ENCODE measurements at places on chromosomes 3 and 15.

GRCh38 chr3:134084242-134084950, 54.7 kb upstream of the SLCO2A1 start:
- DNase-seq = no peak

DNA sequence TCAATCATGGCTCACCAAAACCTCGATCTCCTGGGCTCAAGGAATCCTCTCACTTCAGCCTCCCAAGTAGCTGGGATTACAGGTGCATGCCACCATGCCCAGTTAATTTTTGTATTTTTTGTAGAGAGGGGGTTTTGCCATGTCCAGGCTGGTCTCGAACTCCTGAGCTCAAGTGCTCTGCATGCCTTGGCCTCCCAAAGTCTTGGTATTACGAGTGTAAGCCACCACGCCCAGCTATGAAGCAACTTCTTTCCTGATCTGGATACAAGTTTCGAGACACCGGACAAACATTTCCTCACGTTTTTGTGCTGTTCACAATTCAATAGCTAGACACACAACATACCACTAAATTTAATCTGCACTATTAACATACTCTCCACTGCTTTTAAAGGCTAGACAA, 3.4 kb upstream of the SYNM start:
- no peak for DNase-seq

DNA sequence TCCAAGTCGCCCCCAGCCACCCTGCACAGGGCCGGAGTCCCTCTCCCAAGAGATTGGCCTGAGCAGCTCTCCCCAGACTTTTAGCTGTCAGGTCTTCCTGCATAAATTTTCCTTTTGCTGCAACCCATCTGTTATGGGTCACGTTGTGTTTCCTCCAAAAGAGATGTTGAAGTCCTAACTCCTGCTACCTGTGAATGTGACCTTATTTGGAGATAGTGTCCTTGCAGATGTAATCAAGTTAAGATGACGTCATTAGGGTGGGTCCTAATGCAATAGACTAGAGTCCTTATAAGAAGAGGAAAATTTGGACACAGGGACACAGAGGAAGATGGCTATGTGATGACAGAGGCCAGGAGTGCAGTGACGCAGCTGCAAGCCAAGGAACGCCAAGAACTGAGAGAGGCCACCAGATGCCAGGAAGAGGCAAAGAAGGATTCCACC, 13.2 kb upstream of the SLC6A6 start:
- DNase-seq = no peak

DNA sequence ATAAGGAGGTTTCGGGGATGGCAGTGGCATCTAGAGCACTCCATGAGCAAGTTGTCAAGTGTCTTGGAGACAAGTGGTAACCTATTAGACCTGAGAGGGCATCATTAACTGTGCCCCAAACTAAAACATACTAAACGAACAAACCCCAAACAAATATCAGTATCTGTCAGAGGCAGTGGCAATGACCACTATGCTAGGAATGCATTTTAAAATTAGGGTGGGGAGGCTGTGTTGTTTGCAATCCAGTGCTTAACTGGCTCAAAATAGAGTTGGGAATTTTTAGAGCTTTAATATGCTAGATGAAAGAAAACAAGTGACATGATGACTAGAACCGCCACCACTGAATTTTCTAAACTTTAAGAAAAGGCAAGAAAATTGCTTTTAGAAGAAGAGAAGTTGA, 51.8 kb upstream of the TPRG1 start:
- DNase-seq = no peak

DNA sequence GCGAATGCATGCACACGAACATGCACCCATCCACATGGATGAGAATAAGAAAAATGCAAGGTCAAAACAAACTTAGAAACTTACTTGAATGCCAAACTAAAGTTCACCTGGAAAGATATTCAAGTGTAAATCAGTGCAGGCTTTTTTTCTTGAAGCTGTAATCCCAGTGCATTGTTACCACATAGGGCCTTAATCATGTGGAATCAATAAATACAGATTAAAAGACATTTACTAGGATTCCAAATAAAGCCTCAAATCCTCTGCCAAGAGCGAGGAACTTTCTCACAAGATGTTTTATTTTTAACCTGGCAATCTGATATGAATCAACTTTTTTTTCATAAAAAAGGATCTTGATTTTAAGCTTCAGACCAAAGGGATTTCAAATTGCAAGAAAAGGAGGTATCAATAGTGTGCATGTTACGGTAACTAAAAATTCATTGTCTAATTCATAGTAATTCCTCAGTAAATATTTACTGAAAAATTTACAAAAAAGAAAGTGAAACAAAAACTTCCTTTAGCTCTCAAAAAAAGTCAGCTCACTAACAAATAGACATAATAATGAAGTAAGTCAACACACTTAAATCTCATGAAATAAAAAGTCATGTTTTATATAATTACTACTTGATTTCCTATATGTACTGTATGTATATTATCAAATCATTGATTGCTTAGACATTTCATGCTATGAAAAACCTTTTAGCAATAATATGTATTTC, 978.6 kb downstream of the PLOD2 start:
- DNase-seq = no peak

GRCh38 chr3:112321867-112322652, 10.9 kb upstream of the CD200 start:
- DNase-seq = no peak

DNA sequence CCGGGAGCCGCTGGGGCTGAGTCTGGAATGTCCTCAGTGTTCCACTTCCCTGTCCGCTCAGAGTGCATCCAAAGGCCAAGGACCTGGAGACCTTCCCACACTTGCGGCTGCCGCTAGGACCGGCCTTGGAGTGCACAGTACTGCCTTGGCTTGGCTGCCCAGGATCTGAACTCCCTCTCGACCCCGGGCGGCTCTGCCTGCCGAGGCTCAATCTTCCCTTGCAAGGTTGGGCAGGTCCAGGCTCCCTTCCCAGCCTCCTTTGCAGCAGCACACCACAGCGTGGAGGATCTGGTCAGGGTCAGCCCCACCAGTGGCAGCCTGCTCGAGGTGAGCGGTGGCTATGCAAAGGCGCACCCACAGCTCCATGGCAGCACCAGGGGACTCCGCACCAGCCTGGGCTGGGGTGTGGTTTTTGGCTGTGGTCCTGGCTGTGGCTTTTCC, 69.2 kb downstream of the PLXNA1 start:
- no peak for DNase-seq

DNA sequence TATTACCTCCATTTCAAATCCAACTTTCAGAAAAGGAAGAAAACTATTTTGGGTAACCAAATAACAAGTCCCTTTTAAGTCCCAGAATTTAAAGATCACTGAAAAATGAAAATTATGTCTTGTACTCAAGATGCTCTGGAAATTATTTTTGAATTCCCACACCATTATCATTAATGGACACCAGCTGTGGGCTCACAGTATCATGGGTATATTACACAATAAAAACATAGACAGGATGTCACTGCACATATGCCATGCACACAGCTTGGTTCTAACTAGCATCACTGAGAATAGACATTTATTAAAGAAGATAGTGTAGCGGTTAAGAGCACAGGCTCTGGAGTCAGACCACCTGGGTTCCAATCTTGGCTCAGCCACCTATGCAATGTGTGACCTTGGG, 130.4 kb downstream of the FRMD5 start:
- no peak for DNase-seq

- DNase-seq = no peak
Measured at GRCh38 chr3:170211668-170212067, 10.6 kb upstream of the PRKCI start.

- DNase-seq = no peak
Measured at GRCh38 chr3:120022729-120023128, 71.5 kb downstream of the GSK3B start.

DNA sequence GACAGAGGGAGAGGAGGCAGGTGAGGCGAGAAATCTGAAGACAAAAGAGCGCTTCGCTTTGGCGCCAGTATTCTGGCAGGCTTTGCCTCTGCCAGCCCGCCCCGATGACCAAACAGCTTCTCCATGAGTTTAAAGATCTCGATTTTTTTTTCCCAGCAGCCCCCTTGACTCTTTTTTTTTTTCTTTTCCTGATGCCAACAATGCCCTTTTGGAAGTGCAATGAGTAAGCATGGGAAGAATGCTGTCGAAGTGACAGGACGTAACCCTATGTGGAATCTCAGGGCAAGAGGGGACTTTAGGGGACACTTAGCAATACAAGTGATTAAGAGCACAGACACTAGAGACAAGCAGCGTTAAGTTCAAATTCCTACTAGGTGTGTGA, 211.7 kb downstream of the FGF12 start:
- DNase-seq = peak; percentile 14

- DNase-seq = no peak
Measured at GRCh38 chr15:93324186-93324975, 235.4 kb upstream of the RGMA start.

DNA sequence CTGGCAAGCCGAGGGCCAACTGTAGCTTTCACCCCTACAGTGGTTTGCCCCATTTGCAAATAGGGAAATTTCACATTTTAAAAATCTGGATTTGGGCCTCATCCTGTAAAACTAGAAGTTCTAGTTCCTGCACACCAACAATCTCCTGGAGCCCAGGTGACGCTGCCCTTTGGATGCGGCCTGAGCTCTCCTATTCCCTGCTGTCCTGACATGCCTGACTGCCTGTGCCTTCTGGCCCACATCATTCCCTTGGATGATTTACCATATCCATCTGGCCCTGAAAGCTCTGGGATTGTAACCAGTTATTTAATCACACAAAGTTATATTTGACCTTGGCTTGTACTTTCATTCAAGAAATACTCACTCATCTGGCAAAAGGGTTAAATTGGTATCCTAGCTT, 272.3 kb downstream of the ARRDC4 start:
- DNase-seq = no peak

DNA sequence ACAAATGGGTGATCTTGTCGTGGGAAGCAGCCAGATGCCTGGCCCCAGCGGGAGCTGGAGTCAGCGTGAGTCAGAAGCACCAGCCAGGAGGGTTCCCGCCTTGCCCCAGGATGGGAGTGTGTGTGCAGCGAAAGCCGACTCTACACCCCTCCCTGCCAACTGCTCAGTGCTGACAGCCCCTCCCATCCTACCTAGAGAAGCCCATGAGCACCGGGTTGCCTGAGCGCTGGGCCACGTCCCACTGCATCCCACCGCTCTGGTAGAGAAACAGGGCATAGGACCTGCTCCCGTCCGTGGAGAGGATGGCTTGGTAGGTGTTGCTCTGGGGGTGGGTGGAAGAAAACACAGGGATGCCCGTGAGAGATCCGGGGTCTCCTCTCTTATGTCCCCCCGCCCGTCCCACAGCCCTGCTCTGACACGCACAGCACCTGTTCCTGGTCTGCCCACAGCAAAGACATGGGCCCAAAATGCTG, 42.9 kb downstream of the MUC4 start:
- DNase-seq = no peak

- no peak for DNase-seq
Measured at GRCh38 chr3:171260899-171261298, 199.3 kb downstream of the TNIK start.

GRCh38 chr15:71660501-71660900, 149.9 kb upstream of the NR2E3 start:
- no peak for DNase-seq

GRCh38 chr3:157376603-157377300, 59.9 kb upstream of the PTX3 start:
- no peak for DNase-seq

DNA sequence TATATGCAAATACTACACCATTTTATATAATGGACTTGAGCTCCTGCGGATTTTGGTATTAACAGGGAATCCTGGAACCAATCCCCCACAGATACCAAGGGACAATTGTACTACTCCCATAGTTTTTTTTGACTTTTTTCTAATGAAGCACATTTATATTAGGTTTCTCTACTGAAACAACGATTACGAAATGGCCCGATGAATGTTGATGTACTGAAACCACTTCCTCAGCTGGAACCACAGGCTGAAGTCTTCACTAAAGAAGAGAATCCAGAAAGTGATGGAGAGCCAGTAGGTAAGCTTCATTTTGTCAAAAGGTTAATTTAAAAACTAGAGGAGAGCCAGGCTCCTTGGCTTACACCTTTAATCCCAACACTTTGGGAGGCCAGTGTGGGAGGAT, 121.5 kb upstream of the LRRFIP2 start:
- no peak for DNase-seq

- DNase-seq = no peak
Measured at GRCh38 chr3:182399978-182400737, 393.1 kb upstream of the ATP11B start.

GRCh38 chr15:44675911-44676310, 12.4 kb upstream of the SPG11 start:
- no peak for DNase-seq

DNA sequence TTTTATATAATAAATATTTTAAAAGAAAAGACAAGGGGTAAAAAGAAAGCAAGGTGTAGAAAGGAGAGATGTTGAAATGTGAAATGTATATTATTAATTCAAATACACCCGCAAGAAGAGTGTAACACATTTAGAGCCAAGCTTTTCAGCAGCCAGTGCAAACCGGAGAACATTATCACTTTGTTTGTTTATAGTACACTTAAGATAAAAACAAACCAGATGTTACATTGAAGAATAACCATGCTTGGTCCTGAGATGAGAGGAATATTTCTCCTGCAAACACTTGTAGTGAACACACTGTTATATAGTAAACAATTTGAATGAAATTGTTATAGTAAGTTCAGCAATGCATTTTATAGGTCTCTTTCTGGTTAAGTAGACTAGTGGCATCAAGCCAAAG, 1441.5 kb downstream of the OTOL1 start:
- no peak for DNase-seq

DNA sequence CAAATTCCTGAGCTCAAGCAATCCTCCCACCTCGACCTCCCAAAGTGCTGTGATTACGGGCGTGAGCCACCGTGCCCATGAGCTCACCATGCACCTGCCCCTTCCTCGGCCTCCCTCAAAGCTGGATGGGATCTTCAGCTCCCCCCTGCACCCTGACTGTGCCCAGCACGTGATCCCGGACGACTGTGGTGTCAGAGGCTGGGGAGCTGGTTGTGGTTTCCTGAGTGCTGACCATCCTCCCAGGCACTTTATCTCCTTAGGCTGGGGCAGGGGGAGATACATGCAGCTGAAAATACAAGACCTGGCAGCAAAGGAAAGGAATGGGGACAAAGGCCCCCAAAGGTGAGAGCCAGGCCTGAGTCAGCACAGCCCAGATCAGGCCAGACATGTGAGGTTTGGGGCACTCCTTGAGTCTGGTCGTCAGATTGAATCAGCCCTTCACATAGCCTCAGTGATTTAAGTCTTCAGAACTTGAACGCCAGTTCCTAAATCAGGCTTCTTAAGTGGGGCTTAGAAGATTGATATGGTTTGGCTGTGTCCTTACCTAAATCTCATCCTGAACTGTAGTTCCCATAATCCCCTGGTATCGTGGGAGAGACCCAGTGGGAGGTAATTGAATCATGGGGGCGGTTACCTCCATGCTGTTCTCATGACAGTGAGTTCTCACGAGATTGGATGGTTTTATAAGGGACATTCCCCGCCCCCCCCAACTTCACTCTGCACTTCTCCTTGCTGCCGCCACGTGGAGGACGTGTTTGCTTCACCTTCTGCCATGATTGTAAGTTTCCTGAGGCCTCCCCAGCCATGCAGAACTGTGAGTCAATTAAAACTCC, 35.8 kb downstream of the PRKCD start:
- no peak for DNase-seq

DNA sequence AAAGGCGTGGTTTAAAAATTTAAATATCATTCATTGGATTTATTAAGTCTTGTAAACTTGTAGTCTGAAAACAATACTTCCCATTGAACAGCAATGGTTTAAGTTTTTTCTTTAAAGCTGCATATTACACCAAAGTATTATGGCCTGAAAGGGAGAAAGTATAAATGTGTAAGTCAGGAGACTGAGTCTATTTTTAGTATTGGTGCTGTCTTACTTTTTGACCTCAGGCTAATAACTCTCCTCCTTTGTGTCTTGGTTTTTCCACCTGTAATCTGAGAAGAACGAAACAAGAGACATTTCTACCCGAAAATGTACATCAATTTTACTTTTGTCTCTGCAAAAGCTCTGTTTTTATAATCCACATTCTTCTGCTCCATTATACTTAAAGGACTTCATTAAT, 7.6 kb downstream of the C15orf61 start:
- no peak for DNase-seq

Data from NCI-H2107 (cell line).